Nucleus accumbens (tissue), 56 donors: ENCODE measurements at places on chromosomes 7 and 10.

- DNase-seq: no peak
Observed at GRCh38 chr7:1225441-1226185, 7.1 kb upstream of the UNCX start.

DNA sequence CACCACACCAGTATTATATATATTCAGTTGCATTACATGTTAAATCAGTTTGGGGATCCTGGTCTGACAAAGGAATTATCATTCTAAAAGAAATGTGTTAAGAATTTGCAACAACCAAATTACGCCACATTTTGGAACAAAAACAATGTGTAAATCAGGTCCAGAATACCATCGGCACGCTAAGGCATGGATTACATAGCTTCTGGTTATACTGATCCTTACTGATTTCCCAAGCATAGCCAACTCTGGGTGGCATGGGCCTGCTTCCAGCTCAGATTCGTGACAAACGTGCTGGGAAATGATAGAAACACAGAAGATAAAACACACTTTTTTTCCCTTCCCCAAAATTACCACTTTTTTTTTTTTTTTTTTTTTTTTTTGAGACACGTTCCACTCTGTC, 660.0 kb downstream of the SORCS1 start:
- no peak for DNase-seq

GRCh38 chr7:134473861-134474291, 15.0 kb upstream of the AKR1B1 start:
- no peak for DNase-seq

GRCh38 chr10:113858541-113858940, 4.1 kb downstream of the NHLRC2 start:
- no peak for DNase-seq

DNA sequence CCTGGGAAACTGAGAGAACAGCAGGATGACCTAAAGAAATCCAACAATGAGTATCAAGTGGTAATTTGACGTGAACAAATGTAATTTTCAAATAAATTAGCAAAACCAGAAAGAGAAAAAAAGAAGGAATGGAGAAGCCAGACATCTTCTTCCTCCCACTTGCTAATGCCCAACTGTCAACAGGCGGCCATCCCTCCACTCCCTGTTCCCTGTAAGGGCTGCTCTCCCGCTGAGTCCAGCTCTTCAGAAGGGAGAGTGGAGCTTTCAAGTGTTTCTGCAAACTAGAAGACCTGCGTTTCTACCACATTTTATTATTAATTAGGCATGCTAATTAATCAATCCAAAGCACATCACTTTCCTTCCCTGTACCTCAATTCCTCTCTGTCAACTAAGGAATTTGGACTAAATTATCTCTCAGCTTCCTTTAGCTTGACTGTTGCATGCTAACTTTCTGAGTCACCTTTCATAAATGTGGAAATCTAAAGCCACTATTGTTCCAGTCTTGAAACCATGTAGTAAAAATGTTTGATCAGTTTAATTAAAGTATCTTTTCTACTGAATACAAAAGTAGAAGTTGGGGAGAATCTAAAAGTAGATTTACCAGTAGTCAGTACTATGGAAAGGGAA, 48.4 kb upstream of the CUL1 start:
- DNase-seq: no peak

DNA sequence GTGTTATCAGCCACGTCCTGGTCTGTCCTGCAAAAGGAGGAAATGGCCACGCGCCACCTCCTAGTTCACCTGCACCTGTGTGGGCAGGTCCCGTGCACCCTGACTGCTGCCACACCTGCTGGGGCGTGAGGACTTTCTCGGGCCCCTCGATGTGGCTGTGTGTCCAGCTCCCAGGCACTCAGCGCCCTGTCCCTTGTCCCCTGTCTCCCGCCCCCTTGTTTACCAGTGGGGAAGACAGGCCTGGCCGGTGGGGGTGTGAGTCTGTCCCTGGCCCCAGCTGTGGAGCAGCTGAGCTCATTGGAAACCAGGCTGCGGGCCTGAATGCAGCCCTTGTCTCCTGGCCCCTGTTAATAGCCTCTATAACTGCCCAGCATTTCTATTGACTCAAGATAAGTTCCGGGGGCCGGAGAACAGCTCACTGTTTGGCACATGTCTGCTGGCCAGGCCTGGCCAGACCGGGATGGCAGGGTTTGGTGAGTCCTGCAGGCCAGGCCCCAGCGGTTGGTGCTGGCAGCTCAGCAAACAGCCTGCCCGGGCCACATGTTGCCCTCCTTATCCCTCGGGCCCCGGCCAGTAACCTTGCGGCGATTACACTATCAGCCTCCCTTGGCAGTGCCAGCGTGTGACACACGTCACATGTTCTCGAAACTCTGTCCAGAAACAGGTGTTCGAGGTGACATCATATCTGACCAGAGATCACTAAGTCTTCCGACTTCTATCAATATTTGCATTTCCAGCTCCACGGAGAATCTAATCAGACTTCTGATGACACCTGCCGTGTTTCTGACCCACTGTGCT, 52.1 kb downstream of the FOXL3 start:
- no peak for DNase-seq

DNA sequence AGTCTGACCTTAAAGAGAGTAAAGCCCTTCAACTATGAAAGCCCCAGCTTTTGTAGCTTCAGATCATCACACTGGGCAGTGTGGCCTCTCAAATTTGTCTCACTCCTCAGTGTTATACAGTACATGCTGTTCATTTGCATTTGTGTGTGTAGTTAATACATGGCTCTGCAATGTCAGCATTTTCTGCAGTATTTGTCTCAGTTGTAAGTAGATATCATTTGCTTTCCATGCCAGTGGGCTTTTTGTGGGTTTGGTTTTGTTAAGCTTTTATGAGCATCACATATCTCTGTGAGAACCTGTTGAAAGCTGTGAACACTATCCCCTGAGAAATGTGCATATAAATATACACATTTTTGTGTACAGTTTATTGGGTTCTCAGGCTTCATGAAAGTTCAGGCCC, 57.0 kb downstream of the ZNF277 start:
- no peak for DNase-seq

DNA sequence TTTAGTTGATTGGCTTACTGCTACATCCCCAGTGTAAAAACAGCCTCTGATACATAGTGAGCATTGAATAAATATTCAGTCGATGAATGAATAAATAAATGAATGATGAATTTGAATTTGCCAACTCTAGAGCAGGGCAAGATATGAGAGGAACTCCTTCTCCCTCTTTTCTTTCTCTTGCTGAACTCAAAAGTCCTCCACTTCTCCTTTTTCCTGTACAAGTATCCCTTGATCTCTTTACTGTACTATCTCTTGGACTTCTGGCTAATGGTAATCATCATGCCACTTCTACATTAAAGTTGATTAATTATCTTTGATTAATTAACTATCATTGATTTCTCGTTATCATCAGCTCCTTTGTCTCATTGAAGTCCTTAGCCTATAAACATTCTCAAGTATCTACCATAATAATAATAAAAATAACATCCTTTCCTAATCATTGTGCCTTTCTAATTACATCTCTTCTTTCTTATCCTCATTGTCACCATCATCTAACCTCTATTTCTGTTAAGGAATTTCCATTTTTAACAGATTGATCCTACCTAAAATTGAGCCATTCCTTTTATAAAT, 10.6 kb downstream of the CPED1 start:
- no peak for DNase-seq

GRCh38 chr7:38950309-38950708, 27.4 kb upstream of the POU6F2 start:
- no peak for DNase-seq

DNA sequence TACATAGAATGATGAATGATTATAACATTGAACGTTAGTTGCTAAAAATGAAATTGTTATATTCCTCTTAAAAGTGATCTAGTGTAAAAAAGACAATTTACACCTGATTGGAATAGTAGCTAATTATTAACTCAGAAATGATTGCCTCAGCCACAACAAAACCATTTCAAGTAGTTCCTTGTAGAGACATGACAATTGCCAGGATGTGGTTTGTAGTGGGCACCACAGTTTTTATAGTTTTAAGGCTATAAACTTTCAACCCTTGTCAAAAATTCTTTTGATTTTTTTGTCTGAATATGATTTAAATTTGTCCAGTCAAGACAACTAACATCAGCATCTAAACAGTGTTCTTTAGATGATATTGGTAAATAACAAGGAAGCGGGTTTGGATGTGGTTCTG, 145.2 kb downstream of the SUGCT start:
- DNase-seq: no peak

DNA sequence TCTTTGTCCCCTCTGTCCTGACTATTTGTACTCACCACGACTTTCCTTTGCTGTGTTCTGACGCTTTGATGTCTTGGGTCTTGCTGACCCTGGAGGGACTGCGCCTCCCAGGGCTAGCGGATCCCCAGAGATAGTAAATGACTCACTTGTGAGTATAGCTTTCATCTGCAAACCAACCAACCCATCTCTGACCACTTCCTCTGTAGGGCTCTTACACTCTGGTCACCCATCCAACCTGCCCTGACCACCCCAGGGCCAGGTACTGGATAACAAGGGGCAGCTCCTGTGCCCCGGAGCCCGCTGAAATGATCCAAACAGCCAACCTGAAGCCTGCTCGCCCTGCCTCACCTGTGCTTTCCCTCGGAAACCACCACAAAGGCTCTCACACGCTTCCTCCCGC, 125.2 kb upstream of the CARD11 start:
- DNase-seq: no peak

DNA sequence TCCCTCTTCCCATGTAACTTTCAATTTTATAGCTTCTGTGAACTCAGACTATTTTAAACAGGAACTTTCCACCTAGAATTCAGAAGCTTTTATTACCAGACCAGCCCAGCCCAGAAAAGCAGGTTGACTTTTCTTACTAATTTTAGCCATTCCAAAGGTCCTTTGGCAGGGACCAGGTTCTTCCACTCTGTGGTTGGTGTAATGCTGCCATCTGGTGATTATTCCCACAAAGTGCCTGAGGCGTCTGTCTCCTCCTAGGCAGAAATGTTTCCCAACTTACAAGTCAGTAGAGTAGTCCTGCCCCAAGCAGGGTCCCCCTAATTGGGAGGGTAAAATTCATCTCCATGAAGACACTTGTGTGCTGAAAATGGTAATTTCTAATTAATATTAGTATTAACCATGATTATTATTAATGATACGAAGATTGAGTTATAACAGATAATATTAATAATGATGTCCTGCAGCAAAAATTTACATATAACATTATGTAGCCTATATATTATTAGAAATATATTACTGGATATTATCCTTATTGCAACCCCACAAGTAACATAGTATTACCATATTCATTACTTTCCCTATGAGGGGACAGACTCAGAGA, 53.0 kb upstream of the PPP1R17 start:
- DNase-seq: peak; percentile 11

DNA sequence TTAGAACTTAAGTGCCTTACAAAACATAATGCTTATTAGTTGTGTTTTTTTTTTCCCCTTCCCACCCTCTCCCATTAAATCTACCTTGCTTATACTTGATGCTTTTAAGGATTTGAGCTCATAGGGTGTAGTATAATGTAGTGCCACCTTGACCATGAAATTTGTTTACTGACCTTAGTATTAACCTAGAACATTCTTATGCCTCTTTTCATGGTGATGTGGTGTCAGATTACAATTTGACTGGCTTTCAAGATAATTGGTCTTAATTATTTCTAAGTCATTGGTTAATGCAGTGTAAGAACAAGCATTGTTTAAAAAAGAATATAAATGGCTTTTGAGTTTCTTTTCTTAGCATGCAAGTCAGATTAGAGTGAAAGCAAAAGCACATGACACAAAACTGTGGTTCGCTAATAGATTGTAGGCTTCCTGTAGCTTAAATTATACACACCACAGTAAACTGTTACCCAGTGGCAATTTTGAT, 61.8 kb downstream of the ADD3 start:
- DNase-seq: no peak

DNA sequence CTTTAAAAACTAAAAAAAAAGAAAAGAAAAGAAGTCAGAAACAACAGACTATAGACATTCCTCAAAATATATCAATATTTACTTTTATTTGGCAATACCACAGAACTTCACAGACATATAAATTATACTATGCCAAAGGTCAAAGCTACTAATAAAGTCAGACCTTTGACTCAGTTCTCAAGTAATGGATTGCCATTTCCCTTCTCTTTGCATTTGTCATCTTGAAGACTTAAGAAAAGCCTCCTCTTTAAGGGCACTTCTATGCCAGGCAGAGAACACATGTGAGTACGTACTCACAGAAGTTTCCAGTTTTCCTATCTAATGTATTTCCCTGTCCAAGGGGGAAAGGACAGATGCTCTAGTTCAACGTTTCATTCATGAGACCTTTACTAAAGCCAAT, 37.6 kb downstream of the TNPO3 start:
- DNase-seq: no peak
